Right renal pelvis (tissue), 4 donors: ENCODE measurements at places on chromosomes 11 and 22.
A peak's percentile ranks its signal among the peaks of the same experiment; 100 is the strongest.

DNA sequence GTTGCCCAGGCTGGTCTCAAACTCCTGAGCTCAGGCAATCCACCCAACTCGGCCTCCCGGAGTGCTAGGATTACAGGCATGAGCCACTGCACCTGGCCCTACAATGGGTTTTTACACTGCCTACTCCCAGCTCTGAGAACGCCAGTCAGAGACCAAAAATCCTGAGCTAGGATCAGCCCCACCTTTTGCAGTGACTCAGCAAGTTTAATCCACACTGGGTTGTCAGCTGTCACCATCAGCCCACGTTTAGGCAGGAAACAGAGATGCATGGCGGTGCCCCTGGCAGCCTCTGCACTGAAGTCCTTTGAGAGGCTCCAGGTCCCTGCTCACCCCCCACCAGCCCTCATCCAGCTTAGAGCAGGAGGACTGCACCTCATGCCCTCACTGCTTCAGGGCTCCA is 117.6 kb downstream of the ARHGAP8 start:
- DNase-seq = no peak

DNA sequence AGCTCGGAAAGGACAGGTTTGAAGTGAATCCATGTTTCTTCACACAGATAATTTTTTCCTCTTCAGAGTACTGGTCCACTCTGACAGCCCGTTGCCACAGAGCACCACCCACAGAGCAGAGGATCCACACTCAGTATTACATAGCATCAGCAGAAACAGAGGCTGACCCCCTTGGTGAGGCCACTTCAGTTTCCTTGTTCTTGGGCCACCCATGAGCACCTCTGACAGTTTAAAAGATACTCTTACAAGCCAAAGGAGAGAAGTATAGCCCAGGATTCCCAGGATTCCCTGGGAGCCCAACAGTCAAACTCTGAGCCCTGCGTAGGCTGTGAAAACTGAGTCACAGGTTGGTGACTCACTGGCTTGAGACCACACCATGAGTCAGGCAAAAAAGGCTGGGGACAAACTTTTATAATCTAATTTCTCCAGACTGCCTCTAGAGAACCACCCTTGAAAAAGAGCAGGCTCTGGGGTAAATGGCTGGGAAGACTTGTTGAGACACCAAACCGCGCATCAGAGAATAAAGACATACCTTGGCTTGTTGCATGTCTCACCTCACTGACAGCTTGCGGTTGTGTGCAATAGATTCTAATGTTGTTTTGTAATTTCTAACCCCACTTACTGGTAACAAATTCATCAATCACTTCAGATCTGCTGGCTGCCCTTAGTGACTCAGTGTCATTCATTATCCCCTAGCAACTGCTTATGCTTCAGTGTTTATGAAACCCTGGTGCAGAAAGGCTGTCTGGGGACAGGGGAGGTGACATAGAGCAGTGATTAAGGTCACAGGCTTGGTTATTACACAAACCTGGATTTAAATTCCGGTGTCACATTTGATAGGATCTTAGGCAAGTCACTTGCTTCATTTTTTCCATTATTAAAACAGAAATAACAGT is 56.9 kb upstream of the PRSS23 start:
- DNase-seq = no peak

DNA sequence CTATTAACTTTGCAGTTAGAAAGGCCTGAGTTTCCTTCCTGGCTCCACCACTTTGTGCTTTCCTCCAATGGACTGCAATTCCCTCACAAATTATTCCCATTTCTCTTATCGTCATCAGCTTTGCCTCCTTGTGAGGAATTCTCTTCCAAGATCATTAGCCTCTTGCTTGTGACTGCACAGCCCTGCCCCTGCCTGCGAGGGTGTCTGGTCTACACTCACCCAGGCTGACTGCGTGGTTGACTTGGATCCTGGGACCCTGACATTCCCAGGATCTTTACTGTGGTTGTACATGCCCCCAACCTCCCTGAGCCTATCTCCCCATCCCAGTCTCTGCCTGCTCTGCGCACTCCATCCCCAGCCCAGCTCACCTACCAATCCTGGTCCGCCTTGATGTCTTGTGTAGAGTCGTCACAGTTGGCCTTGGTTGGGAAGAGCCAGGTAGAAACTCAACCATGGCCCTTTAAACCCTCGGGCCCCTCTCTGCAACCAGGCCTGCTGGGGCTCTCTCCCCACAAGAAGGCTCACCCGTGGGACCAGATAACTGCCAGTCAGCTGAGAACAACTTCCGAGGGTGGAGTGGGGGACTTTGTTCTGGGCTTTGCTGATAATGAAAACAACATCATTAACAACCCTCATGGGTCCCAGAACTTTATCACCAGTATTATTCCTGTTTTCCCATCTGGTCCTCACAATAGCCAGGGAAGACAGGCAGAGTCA is at the start of gene OR2AT4:
Gene OR2AT4, minus strand, starts transcription at position 421 of the 717 bp plus-strand sequence.
- DNase-seq = no peak

- DNase-seq = no peak
These were observed 365.7 kb upstream of the CADM1 start for GRCh38 chr11:115869780-115870431.

DNA sequence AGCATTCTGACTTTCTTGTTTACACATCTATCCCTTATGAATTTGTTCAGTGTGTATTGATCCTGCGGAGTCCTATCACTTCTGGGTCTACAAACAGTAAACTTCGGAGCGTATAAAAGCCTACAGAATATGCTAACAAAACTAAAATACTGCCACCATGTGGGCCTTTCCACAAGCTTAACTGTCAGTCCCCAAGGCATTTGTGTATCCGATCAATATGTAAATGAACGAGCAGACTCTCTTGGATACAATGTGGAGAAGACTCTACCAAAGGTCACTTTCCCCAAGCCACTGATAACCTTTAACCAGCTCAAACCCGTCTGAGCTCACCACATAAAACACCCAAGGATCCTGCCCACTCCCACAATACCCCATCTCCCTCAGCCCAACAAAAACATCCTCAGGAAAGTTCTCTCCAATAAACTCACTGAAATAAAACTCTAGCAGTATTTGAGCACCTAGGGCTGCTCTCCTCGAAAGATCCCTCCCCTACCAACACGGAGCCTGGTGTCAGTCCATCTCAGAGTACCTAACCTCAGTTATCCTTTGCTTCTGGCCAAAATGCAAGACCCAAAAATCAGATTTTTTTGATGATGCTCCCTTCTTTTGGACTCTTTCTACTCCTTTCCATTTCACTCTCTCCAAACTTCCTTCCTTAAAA is 17.8 kb downstream of the ADA2 start:
- no peak for DNase-seq

DNA sequence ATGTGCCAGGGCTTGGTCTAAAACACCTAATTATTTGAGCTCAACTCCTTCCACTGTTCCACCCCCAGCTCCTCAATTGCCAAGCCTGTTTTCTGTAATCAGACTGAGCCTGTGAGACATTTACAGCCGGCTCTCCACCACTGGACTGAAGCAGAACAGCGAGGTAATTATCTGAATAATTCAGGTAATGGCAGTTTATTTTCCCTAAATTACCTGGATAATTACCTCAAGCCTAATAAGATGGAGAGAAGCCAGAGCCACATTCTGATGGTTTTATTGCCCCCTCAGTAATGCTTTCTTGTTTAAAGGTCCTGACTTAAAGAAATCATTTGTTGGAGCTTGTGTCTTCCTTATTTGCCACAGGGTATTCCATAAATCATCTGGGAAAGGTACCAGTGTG is 64.2 kb downstream of the FZD4 start:
- DNase-seq = no peak

DNA sequence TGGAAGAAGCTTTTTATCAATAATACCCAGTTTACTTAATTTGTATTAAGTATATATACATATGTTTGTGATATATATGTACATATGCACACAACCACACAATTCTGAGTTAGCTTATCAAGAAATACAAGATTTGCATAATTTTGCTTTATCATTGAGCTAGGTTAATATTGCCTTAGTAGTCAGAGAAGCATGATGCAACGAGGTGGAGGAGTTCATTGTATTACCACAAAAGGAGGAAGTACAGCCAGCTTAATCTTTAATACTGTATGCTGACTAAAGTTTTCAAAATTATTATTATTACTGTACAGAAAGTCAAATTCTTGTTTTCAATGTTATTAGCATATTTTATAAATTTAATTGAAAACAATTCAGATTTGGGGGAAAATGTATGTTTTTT is 278.4 kb upstream of the PDGFD start:
- no peak for DNase-seq

- no peak for DNase-seq
These were observed 45.6 kb downstream of the CD82 start for GRCh38 chr11:44611088-44611487.

- DNase-seq = no peak
These were observed 2.0 kb downstream of the KCNE3 start for GRCh38 chr11:74465291-74465708.

- DNase-seq = no peak
These were observed 148.1 kb downstream of the FAM76B start for GRCh38 chr11:95641495-95641894.

- DNase-seq = no peak
These were observed 49.0 kb downstream of the LINC01488 start for GRCh38 chr11:69530278-69531070.

GRCh38 chr11:125923012-125923579 is 18.8 kb downstream of the DDX25 start:
- peak; percentile 52 for DNase-seq

- no peak for DNase-seq
These were observed 229.5 kb downstream of the AASDHPPT start for GRCh38 chr11:106306942-106307341.

DNA sequence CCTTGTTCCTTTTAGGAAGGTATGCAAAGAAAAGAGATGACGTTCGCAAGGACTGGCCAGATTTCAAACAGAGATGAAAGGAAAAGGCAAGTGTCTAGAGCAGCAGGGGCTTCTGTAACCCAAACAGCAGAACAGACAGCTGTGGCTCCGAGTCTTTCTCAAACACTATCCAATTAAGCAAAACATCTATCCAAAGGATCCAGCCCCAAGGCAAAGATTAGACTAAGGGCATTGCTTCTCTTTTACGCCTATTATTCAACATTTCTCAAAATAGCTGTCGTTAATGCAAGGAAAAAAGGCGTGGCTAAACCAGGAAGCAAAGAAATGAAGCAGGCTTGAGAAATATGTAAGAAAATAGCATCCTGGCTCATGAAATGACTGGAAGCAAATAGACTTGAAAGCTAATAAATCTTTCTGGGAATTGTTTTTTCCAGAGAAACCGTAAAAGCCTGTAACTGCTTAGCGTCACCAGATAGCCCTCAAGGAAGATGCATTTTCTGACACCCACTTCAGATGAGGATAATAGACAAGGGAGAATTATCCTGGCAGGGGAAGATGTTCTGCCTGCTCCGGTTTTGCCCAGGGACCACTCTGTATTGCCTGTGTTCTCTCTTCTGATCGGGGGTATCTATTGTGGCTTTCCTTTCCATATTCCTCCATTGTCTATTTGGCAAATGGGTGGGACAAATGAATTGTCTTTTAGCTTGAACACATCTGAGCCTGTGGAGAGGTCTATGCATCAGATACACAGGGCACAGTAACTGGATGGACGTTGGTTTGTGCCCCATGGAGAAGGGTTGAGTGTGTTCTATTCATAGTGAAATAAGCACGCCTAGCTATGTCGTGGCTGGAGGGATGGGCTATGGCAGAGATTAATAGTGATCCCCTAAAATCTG is 20.2 kb downstream of the C11orf96 start:
- DNase-seq = no peak

DNA sequence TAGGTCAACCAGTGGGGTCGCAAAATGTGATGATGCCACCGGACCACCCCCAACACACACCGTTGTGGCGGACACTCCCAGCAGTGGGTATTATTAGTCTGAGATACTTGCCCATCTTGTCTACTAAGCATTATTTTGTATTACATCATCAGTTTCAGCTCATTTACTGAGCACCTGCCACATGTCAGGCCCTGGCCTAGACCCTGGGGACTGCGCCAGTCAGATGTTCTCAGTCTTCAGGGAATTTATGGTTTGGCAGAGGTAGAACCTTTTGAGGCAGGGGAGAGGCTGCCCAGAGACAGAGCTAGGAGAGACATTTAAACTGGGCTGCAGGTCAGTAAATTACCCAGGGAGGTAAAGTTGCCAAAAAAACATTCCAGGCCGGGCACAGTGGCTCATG is 43.1 kb upstream of the GCAT start:
- no peak for DNase-seq

DNA sequence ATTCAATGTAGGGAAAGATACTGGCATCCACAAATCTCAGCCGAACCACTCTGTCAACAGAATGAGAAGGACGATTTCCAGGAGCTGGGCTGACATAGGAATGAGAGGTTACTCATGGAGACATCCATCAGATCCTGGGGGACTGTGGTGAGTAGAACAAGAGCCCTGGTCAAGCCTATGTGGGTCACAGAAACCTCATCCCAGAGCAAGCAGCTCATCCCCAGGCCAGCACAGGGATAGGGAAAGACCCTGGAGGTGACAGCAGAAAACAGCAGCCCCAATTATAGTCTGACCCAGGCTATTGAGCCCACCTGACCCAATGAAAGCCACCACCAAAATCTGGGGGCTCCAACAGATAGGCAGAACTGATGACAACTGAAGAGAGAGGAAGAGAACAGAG is 128.0 kb upstream of the SERPIND1 start:
- no peak for DNase-seq

- DNase-seq = no peak
These were observed 26.1 kb upstream of the RIC3 start for GRCh38 chr11:8194956-8195355.

GRCh38 chr11:85673393-85673792 is 8.5 kb upstream of the CREBZF start:
- no peak for DNase-seq

DNA sequence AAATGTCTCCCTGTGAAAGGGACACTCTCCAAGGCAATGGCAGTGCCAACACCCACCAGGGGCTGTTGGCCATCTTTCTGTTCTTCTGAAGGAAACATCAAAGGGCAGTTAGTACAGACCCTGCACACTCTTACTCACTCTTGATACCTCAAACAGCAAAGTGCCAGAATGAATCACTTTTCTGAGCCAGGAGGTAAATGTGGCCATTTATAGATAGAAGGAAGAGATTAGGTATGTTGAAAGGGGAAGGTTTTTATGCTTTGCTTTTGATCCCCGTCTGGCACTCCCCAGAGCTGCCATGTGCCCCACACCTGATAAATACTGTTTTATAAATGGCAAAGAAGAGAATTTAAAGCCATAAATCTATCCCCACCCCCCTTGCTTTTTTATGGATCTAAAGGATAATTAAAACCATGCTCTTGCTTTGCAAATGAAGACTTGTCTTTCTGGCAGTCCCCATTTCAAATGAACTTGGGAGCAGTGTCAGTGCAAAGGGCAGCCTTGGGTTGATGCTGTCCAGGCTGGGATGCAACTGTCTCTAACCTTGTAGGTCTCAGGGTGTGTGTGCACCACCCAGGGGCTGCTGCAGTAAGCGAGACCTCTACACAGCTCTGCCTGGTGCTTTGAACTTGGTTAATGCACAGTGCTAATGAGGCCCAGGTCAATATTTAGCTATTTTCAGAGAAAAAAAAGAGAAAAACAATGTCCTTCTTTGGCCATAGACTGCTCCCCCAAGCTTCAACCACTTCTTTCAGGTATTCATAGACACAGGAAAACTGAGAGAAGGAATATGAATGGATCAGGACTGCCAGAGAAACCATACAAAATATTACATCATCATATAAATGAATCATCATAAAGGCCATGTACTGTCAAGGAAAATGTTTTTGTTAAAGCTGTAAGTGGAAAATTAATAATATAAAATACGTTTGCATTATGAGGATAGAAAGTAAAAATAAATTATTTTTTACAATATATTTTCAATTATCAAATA is 207.5 kb downstream of the ETS1 start:
- no peak for DNase-seq
